Naive thymus-derived CD8-positive, alpha-beta T cell (primary cell): ENCODE measurements at places on chromosomes 12 and 14. TPM values are rescaled to one million over a fixed set of nuclear protein-coding genes. Genes with fewer than 3 reads are reported as not detected.

OR4N5 gene
- polyA plus RNA-seq: not detected

BDKRB1 gene
- not detected for polyA plus RNA-seq

NANOG gene
- polyA plus RNA-seq: not detected

KERA gene
- polyA plus RNA-seq: not detected

PFDN5 gene
- 1,928 TPM for polyA plus RNA-seq

MIS18BP1 gene
- 16.2 TPM for polyA plus RNA-seq

WSCD2 gene
- not detected for polyA plus RNA-seq

GCH1 gene
- 24.3 TPM for polyA plus RNA-seq

CCDC196 gene
- not detected for polyA plus RNA-seq
